ENCODE measurements at places on chromosomes 13 and 19.

- DNase-seq: no peak
Observed at GRCh38 chr13:84445776-84446175, 563.5 kb upstream of the SLITRK1 start.

- DNase-seq: peak; percentile 69
Observed at GRCh38 chr19:2610637-2611482, 91.6 kb downstream of the GNG7 start.

DNA sequence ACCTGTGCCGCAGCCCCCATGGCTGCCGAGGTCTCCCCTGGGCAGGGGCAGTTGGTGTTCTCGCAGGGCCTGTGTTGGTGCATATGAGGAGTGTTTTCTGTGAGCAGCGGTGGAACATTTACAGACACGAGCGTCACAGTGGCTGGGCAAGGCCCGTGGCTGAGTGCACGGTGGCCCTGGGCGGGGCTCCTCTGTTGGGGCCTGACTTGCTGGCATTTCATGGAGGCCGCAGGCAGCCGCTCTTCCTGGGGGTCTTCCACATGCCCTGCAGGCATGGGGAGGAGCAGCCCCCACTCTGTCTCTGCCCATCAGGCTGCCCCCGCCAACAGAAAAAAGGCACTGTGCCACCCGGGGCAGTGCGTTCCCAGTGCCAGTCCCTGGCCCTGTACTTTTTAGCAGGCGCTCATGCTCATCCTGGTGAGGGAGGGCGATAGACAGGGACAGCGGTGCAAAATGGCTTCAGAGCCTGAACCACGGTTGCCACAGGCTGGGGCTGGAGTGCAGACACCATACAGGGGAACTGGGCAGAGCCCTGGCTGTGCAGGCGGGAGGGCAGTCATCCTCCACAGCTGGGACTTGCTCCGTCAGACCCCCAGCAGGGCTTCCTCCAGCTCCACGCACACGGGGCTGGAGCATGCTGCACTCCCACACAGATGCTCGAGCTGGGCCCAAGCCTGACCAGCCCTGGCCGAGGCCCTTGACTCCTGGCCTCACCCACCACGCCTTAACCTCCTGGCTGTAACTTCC is 23.5 kb downstream of the TFDP1 start:
- DNase-seq: no peak

DNA sequence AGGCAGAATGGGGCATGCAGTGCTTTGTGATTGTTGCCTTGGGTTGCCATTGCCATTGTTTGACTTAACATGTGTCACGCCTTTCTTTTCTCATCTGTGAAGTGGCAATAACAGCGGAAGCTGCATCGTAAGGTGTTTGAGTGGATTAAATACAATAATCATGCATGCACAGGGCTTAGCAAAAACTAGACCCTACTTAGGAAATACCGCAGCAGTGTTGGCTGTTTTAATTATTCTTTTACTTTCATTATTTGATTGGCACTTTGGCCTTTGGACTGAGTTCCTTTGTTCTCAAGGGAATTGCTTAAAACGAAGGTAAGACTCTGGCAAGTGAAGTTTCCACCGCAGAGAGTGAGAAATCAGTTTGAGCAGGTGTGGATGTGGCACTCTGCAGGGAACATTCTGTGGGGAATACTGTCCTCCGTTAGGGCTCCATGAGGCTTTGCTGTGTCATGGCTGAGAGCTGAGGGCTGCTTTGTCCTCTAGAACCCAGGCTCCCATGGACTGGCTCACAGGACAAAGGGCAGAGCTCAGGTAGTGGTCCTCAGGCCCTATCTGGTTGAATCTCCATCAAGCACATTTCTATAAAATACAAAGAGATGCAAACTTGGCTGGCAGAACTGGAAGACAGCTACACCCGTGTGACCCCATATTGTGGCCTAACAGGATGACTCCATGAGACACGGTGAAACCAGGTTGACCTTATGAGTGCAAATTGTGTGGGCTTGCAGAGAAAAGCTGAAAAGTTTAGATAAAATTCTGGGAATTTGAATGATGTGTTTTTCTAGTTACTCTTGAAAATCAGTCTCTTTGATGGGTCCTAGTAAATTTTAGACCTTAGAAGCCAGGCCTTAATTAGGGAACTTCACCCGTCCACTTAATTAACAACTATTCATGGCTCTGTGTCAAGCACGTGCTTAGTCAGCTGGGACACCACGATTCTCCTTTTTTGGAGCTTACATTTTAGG is 407.2 kb downstream of the KCNRG start:
- DNase-seq: no peak

DNA sequence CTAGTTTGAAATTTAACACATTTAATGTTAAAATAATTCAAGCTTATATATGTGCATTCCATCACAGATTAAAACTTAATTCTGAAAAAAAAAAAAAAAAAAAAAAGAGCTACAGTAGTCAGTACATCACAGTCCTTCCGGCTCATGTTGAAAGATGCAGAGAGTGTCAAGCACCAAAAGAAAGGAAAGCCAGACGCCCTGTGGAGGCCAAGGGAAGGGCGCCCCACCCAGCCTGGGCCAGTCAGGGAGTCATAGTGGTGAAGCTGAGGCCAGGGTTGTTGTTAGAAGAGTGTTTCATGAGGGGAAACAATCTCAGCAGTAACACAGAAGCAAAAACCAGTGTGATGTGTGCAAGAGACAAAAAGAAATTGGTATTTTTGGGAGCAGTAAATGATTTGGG is 375.3 kb downstream of the MTUS2 start:
- DNase-seq: no peak

- DNase-seq: no peak
Observed at GRCh38 chr13:51027644-51028043, 83.4 kb downstream of the C13orf42 start.

- no peak for DNase-seq
Observed at GRCh38 chr19:49938662-49939061, 9.4 kb upstream of the NUP62 start.

GRCh38 chr19:41325640-41325946 is 15.6 kb downstream of the CCDC97 start:
- DNase-seq: no peak

DNA sequence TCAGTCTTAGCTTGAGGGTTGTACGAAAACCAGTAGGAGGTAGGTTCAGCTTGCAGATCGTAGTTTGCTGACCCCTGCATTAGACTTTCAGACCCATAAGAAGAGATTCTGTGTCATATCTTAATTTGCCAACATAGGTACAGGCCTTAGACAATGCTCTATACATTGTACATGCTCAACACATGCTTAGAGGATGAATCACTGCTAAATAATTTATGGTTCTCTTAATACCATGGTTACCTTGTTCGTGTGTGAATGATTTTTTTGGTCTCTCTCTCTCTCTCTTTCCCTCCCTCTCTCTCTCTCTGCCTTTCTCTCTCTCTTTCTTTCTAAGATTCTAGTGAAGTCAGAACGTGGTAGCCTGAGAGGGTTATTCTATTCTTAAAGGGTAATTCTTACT is 112.2 kb downstream of the FGF14 start:
- DNase-seq: no peak

DNA sequence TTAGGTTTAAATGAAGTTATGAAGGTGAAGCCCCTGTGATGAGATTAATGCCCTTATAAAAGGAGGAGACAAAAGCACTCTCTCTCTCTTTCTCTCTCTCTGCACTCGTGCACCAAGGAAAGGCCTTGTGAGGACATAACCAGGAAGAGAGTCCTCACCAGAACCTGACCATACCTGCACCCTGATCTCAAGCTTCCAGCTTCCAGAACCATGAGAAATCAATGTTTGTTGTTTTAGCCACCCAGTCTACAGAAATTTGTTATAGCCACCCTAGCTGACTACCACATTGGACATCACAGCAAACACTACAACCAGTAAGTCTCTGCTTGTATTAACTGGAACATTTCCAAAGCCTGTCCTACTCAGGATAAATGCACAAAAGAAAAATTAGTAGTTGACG is 34.7 kb upstream of the WDFY2 start:
- no peak for DNase-seq

Measured in NB4 (cell line).